Erythroblast (primary cell): ENCODE measurements at places on chromosomes 11 and 22.
A peak's percentile ranks its signal among the peaks of the same experiment; 100 is the strongest.

GRCh38 chr11:66080055-66080817 is 10.2 kb downstream of the PACS1 start:
- peak; percentile 61 for DNase-seq

- peak; percentile 24 for DNase-seq
Observed at GRCh38 chr11:11620921-11621572, 758 bp downstream of the GALNT18 start.

- DNase-seq = no peak
Observed at GRCh38 chr11:117519590-117519989, 191.9 kb downstream of the CEP164 start.

DNA sequence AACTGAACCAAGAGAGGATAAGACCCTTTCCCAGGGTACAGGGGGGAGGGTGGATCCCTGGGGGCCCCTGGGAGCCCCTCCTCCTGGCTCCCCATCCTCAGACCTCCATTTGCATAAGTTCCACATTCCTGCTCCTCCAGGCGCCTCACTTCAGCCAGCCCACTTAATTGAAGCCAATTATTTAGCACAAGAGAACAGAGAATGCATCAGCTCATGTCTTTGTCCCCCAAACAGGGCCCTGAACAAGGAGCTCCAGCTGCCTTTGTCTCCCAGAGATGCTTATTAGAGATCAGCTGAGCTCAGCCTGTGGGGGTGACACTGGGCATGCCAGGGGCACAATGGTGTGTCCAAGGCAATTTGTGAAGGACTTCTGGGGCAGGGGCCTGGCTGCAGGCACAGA is 89.9 kb upstream of the PRDM11 start:
- no peak for DNase-seq

- no peak for DNase-seq
Observed at GRCh38 chr11:95993438-95994298, 69.8 kb upstream of the MTMR2 start.

GRCh38 chr22:20235389-20235991 is 32.6 kb downstream of the RTN4R start:
- DNase-seq = no peak
